ENCODE measurements at places on chromosomes 2 and 18. TPM values are rescaled to one million over a fixed set of nuclear protein-coding genes. Genes with fewer than 3 reads are reported as not detected.
A peak's percentile ranks its signal among the peaks of the same experiment; 100 is the strongest.

Gene DYSF
- total RNA-seq, result 2.4 TPM

GRCh38 chr2:231563378-231563961 is 29.2 kb upstream of the TEX44 start:
- DNase-seq, result peak; percentile 43

DNA sequence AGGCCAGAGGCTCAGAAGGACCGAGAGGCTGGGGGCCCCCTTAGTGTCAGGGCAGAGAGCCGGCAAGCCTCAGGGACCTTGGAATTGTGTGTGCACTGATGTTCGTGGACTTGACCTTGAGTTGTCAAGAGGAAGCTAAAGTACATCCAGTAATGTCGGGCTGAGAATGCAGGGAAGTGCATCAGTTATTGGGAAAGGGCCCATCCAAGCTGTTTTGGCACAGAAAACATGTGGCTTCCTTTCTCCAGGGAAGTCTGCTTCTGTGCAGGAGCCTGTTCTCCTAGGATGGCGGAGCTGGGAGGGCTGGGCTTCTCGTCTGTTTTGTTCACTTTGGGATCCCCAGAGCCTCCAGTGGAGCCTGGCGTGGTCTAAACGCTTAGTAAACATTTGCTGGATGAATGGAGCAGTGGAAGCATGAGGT is 23.7 kb downstream of the ATOH8 start:
- DNase-seq, result no peak

GRCh38 chr18:77063260-77063659 is 69.3 kb downstream of the MBP start:
- DNase-seq, result no peak

- no peak for DNase-seq
Measured at GRCh38 chr2:110716959-110717645, 15.3 kb upstream of the ACOXL start.

GRCh38 chr18:51196118-51196810 is 1.2 kb downstream of the MEX3C start:
- DNase-seq, result peak; percentile 10

Measured in neural crest cell (in vitro differentiated cells).